ENCODE measurements at places on chromosomes 12 and 14.

DNA sequence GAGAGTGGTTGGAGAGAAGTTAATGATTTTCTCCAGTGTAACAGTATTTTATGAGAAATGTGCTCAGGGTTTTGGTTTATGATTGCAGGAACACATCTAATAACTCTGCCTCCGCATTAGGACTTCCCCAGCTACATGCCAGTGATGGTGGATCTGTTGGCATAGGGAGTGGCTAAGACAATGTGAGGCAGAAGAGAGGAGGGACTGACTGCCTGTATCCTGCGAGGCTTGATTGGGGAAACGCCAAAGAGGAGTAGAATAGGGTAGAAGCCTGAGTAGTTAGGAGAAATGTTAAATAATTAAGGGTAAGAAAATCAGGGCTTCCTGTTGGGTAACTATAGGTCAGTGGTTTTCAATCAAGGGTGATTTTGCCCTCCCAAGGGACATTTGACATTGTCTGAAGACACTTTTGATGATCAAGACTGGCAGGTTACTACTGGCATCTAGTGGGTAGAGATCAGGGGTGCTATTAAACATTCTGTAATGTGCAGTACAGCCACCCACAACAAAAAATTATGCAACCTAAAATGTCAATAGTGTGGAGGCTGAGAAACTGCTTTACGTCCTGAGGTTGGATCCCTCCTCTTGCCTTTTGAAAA is 12.8 kb downstream of the TDG start:
- no peak for DNase-seq

- no peak for DNase-seq
These were observed 75.9 kb downstream of the IFT81 start for GRCh38 chr12:110200124-110200417.

- no peak for DNase-seq
These were observed 36.7 kb downstream of the LRTM2 start for GRCh38 chr12:1857086-1857485.

GRCh38 chr12:63042646-63043045 is 107.7 kb upstream of the PPM1H start:
- DNase-seq = no peak

- no peak for DNase-seq
These were observed 47.2 kb upstream of the CTDSP2 start for GRCh38 chr12:57893431-57894353.

DNA sequence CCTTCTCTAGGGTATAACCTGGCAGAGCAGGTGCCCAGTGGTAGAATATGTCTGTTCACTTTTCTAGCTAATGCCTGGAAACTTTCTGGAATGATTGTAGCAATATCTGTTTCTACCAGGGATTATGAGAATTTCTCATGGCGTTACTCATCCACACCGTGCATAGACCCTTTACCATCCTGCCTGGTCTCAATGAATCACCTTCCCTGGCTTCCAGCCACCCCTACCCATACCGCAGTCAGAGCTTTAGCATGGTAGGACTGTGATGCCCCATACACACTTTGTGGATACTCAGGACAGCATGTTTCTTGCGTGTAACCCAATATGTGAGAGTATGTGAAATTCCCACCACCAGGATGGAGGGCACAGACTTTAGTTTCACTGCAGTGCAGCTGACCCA is 45.4 kb downstream of the TUNAR start:
- no peak for DNase-seq

DNA sequence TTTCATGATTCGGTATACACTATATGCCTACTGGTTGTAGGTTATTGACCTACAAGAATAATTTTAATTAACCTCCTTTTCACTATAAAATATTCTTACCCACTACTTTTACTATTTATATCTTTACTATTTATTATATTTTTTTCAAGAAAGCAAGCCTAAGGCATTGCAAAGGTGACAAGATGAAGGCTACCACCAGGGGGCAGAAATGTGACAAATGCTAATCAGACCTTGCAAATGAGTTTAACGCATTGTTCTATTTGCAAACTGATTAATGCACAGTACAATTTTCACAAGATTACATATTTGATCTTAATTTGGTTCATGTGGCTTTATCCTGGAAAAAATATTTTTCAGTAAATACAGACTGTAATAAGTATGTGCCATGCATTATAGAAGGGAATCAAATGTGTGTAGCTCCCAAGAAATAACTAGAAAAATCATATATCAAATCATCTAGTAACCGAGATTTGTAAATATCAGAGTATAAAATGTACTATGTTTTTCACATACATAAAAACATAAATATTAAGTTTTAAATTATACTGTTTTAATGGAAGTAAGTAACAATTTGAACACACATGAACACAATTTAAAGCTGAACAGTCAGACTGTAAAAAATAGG is 107.0 kb downstream of the ADAMTS20 start:
- DNase-seq = no peak

GRCh38 chr14:74557691-74558090 is 54.3 kb downstream of the LTBP2 start:
- DNase-seq = no peak

DNA sequence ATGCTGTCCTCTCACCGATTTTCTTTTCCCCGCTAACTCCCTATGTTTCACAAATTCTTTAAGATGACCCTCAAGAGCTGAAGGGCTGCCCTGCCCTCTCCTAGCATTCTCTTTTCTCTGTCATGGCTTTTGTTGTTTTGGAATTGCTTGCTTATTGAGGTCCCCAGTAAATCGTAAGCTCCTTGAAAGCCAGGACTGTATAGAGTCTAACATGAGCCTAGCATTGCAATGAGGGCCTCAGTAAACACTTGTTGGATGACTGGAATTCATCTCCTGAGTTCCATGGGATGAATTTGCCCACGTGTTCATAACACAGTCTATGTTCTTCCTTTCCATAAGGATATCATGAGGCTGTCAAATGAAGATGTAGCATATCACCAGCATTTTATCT is 92.2 kb downstream of the APAF1 start:
- DNase-seq = no peak

GRCh38 chr12:96326628-96327227 is 73.5 kb downstream of the CDK17 start:
- DNase-seq = no peak

- no peak for DNase-seq
These were observed 27.8 kb downstream of the KCNA5 start for GRCh38 chr12:5071496-5071895.

GRCh38 chr14:100577321-100577985 is 9.8 kb downstream of the BEGAIN start:
- DNase-seq = no peak

GRCh38 chr12:68235576-68235975 is 10.0 kb upstream of the IL26 start:
- no peak for DNase-seq

GRCh38 chr12:47207829-47208248 is 128.1 kb upstream of the AMIGO2 start:
- no peak for DNase-seq

- DNase-seq = no peak
These were observed 120.1 kb downstream of the SMOC1 start for GRCh38 chr14:69999261-69999674.

DNA sequence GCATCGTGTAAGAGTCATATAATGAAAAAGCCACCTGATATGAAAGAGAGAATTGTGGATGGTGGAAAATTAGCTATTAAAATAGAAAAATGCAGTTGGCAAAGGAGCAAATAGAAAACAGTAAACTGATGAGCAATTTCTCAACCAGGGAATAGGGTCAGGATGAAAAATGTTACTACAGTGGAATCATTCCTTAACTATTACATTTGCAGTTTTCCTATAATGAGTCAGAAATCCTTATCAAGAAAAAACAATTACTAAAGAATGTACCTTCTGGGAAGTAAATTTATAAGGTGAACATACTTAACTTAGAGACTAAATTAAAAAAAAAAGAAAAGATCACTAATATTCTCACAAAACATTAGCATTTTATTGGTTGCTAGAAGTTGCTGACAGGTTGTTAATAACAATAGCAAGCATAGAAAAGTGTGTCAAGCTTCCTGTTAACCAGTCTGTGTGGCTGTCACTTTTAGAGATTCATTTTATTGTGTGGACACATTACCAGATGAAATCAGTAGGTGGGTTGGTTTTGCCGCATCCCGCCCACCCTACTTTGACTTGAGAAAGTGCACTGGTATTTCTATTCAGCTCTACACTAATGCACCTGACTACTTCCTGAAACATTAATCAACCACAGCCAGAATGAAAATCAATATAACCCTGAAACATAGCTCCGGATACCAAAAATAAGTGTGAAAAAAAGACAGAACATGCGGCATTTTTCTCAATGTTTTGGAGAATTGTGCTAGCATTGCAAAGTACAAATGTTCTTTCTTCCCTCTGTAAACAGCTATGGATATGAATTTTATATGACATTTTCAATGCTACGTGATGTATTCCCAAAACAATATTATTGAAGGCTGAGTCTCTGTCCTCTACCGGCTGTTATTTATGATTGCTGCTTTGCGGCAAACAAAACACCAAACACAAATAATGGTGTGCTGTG is 576.7 kb downstream of the SLC16A7 start:
- no peak for DNase-seq

DNA sequence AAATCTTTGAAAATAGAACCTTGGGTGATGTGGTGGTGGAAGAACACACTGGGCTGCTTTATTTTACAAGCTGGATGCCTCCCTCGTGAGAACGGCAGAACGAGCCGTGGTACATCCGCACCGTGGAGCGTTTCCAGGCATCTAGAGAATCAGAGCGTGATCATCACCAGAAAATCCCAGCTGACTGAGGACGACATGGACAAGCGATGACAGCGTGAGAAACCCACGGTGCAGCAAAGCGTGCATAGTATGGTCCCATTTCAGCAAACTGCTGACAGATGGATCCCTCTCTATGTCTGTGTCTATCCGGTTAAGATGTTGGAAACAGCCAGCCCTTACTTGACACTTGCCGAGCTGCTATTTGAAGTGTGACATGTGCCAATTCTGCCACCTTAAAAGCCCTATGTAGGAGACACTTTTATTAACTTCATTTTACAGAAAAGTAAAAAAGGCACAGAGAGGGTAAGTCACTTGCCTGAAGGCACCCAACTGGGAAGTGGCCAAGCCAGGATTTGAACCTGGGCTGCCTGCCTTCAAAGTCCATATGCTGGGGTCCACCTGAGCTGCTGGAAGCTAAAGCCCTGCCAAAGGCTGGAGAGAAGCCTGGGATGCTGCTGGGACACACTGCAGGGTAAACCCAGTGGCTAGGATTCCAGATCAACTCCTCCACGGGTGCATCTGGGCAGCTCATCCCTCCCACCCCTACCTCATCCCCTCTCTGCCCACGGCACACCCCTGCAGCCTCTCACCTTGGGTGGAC is 14.9 kb downstream of the SCARB1 start:
- DNase-seq = no peak

DNA sequence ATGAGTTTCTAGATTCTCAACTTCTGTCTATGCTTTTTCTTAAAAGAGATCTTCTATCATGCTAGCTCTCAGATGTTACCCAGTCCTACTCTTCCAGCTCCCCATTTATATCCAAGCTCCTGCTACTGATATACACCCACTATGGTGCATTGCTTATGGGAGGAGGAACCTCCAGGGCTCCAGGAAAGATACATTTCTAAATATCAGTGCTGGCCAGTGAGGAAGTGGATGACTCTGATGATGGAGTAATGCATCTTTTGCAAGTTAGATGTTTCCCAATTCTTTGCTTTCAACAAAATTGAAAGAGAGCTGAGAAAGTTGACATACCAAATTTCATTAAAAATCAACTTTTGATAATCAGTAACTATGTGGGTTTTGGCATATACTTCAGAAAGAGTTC is 105.7 kb upstream of the RESF1 start:
- DNase-seq = no peak

DNA sequence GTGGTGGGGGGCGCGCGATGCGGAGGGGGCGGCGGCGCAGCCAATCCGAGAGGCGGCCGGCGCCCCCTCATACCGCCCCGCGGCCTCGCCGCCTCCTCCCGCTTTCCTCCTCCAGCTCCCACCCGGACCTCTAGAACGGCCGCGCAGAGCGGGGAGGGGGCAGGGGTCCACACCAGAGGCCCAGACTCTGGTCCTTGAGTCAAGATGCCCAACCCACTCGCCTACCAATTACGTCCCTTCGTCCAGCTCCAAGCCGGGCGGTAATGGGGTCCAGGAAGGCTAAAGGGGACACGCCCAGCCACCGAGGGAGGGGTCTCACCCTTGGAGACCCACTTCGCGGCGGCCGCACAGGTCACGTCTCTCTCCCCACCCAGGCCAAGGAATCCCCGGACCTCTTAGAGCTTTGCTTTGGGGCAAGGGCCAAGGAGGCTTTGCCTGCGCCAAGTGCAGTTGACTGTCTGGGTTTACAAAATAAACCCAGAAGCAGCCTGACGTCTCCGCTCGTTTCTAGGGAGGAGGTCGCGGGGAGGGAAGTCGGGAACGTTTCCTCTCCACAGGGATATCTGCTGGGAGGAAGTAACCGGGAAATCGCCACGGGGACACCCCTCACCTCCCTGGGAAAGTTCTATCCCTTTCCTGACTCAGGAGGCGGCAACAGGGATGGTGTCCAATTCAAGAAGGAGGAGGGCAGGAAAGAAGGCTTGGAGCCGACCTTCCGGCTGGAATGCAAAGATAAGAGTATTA is 394 bp upstream of the AMIGO2 start:
- DNase-seq = no peak

DNA sequence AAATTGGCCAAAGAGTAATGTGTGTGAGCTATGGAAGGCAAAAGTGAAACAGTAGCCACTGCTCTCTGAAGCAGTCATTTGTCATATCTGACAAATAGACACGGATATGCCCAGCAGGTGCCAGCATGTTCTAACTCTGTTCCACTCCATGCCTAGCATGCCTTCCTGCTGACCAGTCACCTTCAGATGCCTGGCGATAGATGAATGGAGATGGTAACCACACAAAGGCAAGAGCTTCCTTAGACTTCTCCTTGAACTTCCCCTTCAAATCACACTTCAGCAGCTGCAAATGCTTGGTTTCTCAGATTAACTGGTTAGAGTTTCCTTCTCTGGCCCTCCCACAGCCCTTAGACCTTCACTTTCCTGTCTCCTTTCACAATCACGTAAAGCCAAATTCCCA is 429.9 kb downstream of the DAD1 start:
- no peak for DNase-seq

DNA sequence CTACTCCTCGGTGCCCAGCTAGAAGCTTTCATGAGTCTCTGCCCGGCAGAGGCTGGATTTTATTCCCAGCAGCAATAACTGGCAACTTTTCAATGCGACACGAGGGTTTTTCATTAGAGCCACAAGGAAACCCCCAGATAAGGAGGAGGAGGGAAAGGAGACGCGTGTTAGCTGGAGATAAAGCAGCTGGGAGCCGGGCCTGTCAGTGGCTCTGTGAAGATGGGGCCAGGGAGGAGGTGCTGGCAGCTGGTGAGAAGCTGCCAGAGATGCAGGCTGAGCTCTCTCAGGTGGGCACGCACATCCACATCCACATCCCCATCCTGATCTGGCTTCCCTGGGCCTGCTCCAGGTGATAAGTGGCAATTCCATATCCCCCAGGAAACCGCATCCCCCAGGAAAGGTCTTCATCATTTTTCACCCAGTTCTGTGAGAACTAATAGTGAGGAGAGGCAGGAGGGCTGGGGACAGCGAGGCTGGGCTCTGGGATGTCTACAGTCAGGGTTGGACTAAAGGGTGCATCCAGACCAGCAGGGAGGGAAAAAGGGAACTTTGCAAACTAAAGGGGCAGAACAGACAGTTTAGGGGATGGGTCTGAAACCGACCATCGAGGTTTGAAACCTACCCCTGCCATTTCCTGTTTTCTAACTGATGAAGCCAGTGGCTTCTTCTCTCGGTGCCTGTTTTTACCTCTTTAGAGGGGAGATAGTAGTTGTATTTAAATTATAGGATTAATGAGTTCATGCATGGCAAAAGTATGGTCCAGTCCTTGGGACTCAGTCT is 413.2 kb downstream of the DPF3 start:
- no peak for DNase-seq

All from stimulated activated CD4-positive, alpha-beta T cell treated with anti-CD3 and anti-CD28 coated beads, Interleukin-1b, Interleukin-23, amount 100 ng/mL, for 1 hour (primary cell).